ENCODE measurements at places on chromosomes 13 and 19.

GRCh38 chr13:80029170-80029569 is 311.8 kb downstream of the SPRY2 start:
- no peak for DNase-seq

DNA sequence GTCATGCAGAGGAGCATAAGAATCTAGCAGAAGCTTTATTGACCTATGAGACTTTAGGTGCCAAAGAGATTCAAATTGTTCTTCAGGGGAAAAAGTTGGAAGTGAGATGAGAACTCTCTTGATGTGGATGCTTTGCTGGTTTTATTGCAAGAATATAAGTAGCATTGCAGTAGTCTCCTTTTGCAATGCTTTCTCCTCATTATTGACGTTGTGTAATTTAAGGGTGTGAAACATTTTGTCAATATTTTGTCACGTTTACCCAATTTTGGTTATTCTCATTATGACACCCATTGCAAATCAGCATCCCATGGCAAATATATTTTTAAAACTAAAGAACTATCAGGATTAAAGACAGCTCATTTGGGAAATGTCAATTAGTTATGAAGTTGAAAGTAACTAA is 11.9 kb upstream of the LILRB5 start:
- no peak for DNase-seq

DNA sequence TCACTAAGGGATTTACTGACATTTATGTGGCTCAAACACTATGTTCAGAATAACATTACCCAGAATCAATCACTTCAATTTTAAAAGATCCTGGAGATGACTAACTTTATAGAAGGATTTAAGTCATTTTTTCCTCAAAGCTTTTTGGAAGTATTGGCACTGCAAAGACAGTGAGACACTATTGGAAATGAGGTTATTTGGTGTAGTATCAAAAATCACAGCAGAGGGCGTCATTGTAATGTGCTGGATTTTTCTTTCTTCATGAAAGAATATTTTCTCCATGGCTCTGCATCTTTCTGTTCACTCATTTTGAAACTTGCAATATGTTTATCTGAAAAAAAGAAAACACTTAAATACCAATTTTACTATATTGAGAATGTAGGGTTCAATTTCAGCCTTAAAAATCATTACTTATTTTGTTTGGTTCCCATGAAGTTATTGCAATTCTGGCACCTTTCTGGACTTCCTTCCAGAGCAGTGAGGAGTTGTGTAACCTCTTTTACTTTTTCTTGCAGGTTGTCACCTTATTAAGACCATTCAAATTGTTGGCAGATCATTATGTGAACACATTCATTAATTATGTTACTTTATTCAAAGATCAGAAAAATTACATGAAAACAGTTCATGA is 3.7 kb upstream of the CSNK1A1L start:
- no peak for DNase-seq

- DNase-seq = no peak
Measured at GRCh38 chr19:43624933-43625332, 5.5 kb upstream of the ZNF428 start.

DNA sequence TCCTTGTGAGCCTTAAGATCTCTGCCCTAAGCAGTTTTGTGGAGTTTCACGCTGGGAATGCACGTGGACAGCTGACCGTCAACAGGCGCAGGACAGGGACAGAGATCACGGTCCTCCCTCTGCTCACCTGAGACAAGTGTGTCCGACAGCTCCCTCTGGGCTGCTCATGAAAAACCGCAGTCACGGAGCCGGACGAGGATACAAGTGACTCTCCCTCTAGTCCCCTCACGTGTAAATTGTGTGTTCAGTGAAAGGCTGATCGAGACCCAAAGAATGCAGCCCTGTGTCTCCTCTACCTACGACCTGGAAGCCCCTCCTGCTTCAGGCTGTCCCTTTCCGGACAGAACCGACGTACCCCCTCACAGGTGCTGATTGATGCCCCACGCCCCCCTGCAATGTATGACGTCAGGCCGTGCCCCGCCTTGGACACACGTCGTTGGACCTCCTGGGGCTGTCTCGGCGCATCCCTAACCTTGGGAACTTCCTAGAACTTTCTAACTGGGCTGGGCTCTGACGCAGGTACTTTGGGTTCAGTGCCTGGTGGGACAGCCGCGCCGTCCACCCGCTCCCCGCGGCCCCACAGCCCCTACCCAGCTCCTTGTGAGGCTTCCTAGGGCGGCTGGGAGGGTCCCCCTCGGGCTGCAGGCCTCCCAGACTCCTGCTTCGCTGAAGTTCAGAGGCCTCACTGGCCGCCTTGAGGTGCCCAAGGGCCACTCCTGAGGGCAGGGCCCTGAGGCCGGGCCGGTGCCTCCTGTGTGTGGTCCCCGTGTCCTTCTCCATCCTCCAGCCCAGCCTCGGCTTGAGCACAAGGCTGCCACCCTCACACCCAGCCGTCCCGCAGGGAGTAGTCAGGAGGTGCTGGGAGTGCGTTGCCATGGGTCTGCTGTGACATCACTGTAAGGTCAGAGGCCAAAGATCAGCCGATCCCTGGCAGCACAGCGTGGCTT is at the start of gene C13orf46:
TSS of gene C13orf46 (minus strand) at position 859 of the 947 bp plus-strand sequence. CDS start at position 780, 79 bp downstream.
- no peak for DNase-seq

DNA sequence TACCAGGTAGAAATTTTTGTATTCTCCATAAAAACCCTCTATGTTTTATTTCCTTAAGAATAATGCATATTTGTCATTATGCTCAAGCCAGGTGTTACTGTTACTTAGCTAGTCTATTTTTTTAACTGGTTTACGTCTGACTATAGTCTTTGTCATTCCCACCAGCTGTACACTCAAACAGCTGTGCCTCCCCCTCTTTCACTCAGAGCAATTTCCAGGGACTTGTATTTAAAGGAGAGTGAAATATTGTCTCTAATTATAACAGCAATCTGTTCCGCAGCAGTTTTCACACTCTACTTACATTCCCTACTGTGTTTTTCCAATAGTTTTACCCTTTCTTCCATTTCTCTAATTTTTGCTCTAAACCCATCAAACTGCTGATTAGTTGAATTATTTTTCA is 813.6 kb upstream of the MIR17HG start:
- no peak for DNase-seq

- no peak for DNase-seq
Measured at GRCh38 chr13:113078902-113079780, 26.4 kb upstream of the F7 start.

GRCh38 chr13:113422807-113423519 is 30.3 kb downstream of the ADPRHL1 start:
- DNase-seq = no peak

DNA sequence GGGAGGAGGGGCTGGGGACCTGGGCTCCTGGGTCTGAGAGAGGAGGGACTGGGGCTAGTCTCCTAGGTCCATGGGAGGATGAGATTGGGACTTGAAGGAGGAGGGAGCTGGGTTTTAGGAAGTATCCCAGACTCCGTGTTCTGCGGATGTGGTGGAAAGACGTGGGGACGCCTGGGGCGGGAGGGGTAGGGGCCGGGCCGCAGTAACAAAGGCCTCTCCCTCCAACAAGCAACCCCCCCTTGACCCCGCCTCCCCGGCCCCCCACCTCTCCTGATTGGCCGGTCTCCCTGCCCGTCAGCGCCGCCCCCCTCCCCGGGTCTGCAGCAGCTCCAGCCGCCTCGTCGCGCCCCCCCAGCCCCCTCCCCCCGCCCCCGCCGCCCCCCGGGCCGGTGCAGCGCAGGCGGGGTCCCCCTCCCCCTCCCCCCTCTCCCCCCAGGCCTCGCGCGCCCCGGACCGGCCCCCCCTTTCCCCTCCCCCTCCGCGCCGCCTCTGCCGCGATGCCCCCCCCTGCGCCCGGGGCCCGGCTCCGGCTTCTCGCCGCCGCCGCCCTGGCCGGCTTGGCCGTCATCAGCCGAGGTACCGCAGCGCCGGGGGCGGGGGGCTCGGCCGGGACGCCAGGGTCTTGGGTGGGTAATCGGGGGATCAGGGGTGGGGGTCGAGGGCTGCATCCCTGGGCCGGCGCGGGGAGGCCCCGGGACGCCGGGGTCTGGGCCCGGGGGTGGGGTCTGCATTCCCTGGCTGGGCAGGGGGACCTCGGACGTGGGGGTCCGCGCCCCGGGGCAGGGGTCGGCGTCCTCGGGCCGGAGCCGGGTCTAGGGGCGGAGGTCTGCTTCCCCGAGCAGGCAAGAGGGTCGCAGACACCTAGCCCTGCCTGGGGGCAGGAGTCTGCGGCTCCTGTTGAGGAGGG is at the start of gene IGLON5:
TSS of gene IGLON5 (plus strand) at position 294 of the 907 bp plus-strand sequence. CDS start at position 498, 204 bp downstream.
- DNase-seq = no peak

DNA sequence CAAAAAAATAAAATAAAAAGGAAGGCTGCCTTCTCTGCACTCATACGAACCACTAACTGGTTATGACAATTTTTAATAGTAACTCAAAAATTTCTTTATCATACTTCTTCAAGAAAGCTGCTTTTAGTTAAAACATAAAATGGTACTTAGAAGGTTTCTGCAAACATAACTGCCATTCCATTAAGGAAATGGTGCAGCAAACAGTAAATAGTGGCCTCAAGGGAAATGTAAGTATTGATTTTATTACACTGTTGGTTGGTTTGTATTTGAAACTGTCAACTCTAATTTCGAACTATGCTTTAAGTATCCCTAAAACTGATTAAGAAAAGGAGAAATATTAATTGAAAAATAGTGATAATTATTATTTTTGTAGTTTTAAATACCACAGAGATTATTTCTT is 278.0 kb downstream of the DACH1 start:
- DNase-seq = no peak

- DNase-seq = peak; percentile 71
Measured at GRCh38 chr19:29694669-29695627, 20.1 kb downstream of the C19orf12 start.

DNA sequence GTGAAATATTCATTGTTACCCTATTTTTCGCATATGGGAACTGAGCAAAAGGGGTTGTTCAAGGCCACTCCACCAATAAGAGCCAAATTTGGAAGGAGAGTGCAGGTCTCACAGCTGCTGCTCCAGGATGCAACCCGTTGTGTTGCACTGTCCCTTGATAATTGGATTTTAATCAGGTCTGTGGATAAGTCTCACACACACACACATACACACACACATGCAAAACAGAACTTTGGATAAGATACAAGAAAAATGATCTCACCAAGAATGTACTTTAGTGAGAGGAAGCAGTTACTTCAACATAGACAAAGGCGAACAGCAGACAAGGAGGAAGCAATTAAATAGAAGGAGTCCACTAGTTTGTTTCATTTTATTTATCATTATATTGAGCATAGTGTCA is 127.3 kb upstream of the EDNRB start:
- no peak for DNase-seq
